ENCODE measurements at places on chromosomes 6 and 20.

DNA sequence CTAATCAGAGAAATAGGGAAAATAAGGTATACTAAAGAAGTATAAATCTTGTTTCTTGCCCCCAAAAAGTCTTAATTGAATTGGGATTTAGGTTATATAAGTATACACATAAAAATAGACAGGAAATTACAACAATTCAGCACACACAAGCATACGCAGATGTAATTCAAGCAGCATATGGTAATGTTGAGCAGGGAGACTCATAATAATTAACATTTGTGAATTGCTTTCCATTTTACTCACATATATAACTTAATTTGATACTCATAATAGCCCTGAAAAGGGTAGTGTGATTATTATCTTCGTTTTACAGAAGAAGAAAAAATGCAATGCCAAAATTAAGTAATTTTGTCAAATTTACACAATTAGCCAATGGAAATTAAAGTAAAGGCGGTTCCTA lies 313.5 kb upstream of the ECI2 start:
- DNase-seq, result no peak

DNA sequence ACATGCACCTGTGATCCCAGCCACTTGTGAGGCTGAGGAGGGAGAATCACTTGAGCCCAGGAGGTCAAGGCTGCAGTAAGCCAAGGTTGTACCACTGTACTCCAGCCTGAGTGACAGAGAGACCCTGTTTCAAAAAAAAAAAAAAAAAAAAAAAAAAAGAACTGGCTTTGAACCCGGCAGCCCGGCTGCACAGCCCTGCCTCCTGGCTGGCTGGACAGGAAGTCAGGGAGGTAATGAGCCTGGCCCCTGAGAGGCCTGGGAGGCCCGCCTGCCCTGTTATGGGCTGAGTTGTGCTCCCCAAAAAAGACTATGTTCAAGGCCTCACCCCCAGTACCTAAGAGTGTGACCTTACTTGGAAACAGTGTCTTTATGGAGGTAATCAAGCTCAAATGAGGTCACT lies 65.6 kb downstream of the ABHD12 start:
- DNase-seq, result no peak

- DNase-seq, result no peak
Observed at GRCh38 chr20:9204979-9205378, 136.1 kb downstream of the PLCB4 start.

- DNase-seq, result no peak
Observed at GRCh38 chr20:55977690-55978459, 27.4 kb downstream of the CBLN4 start.

GRCh38 chr20:2301164-2301622 lies 5.4 kb downstream of the TGM3 start:
- peak; percentile 88 for DNase-seq

- no peak for DNase-seq
Observed at GRCh38 chr20:11112832-11113231, 439.0 kb upstream of the JAG1 start.

- DNase-seq, result no peak
Observed at GRCh38 chr6:157244175-157244574, 79.1 kb downstream of the TMEM242 start.

Measured in GM12865 (cell line).